Foreskin melanocyte (primary cell): ENCODE measurements at places on chromosomes 7 and 10.

DNA sequence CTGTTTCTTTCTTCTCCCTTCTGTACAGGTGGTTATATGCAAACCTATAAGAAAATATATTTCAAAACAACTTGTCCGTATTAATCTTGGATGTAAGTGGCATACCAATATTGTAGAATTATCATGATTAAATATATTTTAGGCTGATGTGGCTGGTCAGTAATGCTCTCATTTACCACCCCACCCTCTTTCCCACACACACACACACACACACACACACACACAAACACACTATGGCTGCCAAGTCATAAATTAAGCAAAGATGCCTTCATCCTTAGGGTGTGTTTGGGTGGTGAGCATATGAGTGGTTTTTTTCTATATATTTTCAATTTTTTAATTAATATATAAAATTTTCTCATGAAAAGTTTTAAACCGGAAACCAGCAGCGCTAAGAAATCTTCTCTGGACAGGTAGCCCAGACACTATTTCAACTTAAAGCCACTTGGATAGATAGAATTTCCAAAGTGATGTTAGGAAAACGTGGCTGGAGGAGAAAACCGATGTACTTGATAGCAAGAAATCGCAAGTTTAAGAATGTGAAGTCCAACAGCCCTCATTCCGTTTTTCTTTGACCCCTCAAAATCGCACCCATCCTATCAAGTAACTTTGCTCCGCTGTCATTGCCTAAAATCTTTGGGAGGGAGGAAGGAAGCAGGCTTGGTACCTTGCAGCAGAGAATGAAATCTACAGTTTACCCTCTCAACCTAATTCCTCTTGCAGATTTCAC is 171.7 kb downstream of the FAM107B start:
- no peak for DNase-seq

DNA sequence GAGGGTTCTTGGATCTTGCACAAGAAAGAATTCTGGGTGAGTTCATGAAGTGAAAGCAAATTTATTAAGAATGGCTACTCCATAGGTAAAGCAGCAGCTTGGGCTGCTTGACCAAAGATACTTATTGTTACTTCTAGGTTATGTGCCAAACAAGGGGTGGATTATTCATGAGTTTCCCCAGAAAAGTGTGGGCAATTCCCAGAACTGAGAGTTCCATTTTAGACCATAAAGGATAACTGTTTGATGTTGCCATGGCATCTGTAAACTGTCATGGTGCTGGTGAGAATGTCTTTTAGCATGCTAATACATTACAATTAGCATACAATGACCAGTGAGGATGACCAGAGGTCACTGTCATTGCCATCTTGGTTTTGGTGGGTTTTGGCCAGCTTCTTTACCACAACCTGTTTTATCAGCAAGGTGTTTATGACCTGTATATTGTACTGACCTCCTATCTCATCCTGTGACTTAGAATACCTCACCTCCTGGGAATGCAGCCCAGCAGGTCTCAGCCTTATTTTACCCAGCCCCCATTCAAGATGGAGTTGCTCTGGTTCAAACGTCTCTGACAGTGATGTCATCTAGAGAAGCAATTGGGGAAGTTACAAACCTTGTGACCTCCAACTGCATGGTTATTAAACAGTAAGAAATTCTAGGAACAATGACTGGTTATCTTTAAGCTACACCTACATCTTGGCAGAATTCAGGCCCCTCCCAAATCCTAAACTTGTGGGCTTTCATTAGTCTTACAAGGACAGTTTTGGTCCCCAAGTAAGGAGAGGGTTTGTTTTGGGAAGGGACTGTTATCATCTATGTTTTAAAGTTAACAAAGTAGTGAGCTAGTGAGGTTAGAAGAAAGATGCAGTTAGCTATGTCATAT is 48.0 kb upstream of the INHBA start:
- no peak for DNase-seq

- no peak for DNase-seq
Observed at GRCh38 chr7:125567686-125568085, 638.1 kb upstream of the POT1 start.

DNA sequence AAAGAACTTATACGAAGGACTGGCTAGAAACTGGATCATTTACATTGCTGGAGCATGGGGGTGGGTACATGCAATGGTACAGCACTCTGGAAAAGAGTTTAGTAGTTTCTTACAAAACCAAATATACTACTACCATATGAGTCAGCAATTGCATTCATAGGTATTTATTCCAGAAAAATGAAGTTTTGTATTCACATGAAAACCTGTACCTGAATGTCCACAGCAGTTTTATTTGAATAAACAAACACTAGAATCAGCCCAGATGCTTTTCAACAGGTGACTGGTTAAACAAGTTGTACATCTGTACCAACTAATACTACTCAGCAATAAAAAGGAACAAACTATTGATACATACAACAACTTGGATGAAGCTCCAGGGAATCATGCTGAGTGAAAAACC is 3.4 kb downstream of the SCIN start:
- no peak for DNase-seq

DNA sequence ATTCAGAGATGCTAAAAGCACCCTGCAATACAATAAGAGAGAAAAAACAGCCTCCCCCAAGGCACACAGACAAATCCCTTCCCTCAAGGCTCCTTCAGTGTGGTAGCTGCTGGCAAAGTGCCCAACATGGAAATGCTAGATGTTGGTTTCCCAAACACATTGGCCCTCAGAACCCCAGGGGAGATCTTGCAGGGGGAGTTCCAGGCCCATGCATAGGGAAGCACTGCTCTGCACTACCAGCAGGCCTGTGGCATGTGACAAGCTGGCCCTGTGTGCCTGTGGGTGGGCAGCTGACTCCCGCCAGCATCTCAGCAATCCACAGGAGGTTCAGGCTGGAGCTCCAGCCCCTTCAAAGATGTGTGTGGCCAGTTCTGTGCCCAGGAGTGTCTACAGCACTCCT is 16.8 kb upstream of the CSGALNACT2 start:
- DNase-seq = no peak

- peak; percentile 63 for DNase-seq
Observed at GRCh38 chr7:120988591-120989256, at the start of gene CPED1. Gene CPED1, plus strand, starts transcription at chr7:120988711. Its CDS starts 911 bp downstream, at chr7:120989622.

- peak; percentile 78 for DNase-seq
Observed at GRCh38 chr10:61271127-61271780, 181.9 kb downstream of the TMEM26 start.

- DNase-seq = peak; percentile 6
Observed at GRCh38 chr10:131591936-131592335, 280.4 kb upstream of the TCERG1L start.

DNA sequence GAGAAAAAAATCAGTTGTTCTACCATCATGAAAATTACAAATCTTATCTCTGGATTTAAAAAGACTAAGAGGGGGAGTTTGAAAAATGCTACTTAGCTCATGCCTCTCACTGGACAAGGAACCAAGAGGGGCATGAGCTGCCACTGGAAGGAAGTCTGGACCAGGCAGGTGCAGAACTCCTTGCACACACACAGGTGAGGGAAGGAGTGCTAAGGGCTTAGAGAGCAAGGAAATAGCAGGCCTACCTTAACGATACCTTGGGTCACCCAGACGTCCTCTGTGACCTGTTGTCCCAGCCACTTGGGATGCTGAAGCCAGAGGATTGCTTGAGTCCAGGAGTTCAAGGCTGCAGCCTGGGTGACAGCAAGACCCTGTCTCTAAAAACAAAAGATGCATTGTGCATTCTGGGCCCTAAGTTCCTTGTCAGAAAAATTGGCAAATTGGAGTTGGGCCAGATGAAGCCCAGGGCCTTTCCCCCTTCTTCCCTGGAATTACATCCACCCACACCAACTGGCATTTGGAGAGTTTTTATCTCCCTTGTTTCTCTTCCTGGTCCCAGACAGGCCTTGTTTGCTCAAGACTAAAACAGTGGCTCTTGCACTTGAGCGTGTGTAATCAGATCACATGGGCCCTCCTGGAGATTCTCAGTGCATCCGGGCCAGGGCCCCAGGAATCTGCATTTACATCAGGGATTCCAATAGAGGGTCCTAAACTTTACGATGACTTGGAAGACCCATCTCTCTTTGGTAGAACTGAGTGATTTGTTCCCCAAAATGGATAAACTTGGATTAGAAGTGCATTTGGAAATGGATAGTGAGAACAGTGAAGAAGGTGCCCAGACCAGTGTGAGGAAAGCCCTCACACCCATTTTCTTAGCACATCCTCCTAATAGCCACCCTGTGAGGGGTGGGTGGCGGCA is 3.0 kb downstream of the DDIT4 start:
- peak; percentile 92 for DNase-seq

DNA sequence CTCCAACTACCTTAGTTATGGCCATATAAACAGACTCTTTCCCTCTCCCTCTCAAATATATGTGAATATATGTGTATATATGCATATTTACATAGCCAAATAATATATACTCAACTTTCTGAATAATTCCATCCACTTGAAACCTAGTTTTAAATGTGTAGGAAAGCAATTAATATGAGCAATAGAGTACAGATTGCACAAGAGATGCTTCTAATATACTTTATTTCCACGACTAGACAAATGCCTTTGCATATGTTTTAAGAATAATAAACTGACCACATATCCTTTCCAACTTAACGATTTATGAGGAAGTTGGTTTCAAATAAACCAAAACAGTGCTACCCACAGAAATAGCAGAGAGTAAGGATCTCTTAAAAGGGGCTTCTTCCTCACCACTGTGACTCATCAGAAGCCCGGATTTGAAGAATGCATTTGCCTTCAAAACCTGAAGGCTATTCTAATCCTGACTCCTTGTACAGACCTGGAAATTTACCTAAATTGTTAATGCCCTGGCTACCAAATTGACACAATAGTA is 266.3 kb downstream of the AHR start:
- DNase-seq = no peak

- DNase-seq = no peak
Observed at GRCh38 chr10:103427866-103428265, 24.3 kb downstream of the CALHM2 start.

DNA sequence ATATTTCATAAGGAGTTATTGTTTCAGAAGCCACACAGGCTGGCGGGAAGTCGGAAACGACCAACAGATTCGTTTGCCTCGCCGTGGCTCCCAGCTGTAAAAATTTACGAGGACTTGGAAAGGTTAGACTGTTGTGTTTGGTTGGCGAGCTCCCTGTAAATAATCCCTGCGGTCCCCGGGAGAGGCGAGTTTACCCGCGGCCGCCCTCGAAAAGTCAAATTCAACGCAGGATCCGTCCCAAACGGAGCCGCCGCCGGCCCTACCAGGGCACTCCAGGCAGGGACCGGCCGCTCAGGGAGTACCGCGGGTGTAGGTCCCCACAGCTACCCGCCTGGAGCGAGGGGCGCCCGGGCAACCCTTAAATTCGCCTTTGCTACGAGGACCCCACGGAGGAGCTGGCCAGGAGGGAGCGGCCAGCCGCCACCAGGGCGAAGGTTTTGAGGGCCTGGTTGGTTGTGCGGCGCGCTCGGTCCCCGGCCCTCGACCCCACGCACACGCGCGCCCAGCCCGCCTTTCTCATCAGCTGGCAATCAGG is 726 bp upstream of the HOXA9 start:
- no peak for DNase-seq

DNA sequence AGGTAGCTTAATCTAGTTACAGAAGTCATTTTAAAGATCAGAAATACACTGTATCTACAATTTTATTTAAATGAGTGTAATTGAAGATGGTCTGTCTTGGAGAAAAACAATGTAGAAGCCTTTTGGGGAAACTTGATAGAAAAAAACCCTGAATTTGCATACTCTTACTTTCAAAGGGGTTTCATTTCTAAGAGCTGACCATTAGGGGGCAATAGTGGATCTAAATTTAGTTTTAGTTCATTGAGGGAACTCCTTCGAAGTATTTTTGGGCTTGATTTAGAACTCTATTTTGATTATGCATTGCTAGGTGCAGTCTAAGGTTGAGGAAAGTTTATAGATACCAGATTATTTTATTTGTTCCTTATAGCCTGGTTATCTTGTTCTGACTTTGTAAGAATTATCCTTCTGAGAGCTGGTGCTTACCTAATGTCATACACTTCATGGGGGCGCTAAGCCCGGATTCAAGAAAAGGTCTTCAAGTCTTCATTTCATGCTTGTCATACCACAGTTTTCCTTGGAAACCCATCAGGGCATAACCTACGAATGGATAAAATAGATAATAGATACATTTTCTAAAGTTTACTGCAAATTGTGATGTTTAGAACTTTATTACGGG is 69.1 kb upstream of the MXI1 start:
- peak; percentile 54 for DNase-seq

- DNase-seq = no peak
Observed at GRCh38 chr10:34994565-34995142, 95.5 kb downstream of the CUL2 start.

GRCh38 chr7:67983486-67983885 is 986.9 kb downstream of the TYW1 start:
- no peak for DNase-seq

GRCh38 chr7:118436663-118437062 is 212.2 kb downstream of the ANKRD7 start:
- no peak for DNase-seq

DNA sequence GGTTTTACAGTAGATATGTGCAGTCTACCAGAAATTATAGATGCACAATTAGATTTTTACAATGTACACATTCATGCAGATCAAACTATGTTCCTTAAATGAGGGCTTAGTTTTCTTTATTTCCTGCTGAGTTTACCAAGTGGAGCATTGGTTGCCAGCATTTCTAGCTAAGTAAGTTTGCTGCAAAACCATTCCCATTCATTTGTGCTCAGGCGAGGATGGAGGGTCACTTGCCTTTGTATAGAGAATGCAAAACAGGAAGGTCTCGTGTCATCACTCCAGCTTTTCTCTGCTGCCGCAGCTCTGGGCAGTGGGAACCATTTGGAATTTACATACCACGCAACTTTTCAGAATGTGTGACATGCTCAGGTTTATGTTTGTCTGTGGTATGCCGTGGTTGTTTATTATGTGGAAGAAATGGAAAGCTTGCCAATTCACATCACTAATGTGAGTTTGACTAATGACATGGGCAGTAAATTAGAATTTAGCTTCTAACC is 198.6 kb downstream of the TRIL start:
- DNase-seq = no peak

- no peak for DNase-seq
Observed at GRCh38 chr7:149245244-149245643, 5.8 kb downstream of the ZNF212 start.

DNA sequence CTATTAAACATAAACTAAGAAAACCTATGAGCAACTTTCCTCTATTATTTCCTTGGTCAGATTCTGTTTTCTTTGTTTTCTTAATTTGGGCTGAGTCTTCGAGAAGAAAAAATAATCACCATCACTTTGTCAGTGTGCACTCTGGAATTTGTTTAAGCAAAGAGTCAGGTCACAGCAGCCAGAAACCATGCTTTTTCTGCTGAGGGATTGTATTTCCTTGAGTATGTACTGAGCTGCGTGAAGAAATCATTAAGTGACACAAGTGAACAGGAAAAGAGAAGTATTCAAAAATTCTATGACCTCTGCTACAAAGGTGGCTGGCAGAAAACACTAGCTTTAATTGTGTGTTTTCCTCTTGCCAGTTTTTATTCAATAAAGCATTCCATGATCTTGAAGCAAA is 249.6 kb downstream of the VTI1A start:
- no peak for DNase-seq
